ENCODE measurements at places on chromosomes 11 and 22. TPM values are rescaled to one million over a fixed set of nuclear protein-coding genes. Genes with fewer than 3 reads are reported as not detected.

DNA sequence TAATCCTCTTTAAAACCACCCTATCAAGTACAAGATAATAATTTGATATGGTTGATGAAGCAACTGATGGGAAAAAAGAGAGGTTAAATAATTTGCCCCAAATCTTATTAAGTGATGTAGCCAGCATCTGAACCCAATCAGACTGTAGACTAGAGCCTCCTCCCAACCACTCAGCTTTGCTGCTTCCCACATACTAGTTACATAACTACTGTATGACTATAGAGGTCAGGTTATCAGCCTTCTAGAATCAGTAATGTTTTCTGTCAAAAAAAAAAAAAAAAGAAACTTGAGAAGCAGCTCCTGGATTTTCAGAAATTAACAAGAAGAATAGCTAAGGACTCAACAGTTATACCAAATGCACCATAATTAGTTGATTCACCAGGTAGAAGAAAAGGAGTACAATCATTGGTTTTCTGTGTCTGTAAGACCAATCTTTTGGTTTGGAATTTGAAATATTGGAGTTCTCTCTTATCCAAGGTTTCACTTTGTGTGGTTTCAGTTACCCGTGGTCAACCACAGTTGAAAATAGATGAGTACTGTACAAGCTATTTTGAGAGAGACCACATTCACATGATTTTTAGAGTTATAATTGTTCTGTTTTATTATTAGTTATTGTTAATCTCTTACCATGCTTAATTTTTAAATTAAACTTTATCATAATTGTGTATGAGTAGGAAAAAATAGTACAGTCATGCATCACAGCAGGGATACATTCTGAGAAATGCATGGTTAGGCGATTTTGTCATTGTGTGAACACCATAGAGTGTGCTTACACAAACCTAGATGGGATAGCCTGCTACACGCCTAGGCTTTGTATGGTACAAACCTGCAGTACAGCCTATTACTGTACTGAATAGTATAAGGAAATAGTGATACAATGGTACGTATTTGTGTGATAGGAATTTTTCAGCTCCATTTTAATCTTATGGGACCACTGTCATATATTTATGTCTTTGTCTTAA is 72.2 kb downstream of the PDHX start:
- no peak for DNase-seq

DNA sequence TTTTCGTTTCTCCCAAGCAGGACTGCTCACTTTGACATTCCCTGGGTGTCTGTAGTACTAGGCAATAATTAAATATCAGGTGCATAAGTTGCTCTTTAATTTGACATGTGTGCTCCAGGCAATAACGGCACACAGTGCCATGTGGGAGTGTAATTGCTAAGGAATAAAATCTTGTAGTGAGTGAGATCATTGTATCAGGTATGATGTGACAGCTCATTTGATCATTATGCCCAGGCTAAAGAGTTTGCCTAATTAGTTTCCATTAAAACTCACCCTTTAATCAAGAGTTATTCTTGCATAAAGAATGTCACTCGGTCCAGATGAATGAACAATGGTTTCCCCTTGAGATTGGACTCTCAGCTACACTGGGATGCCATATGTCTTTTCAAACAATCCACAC is 220.0 kb downstream of the INSC start:
- no peak for DNase-seq

DNA sequence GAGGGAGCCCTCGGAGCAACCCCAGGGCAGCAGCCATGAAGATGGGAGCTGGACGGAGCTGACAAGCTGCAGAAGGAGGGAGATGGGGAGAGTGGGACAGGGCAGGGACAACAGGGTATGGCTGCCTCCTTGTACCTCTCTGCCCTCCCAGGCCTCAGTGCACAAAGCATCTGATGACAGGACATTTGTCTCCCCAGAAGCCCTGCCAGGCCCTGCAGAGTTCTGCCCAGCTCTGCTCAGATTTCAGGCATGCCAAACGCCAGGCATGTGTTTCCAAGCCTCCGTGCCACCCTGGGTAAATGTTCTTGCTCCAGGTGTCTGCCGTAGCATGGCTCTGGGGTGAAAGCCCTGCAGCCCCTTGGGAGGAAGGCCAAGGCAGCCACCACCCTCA is 1.1 kb upstream of the IFITM10 start:
- no peak for DNase-seq

GRCh38 chr11:128022007-128022368 is 565.4 kb downstream of the ETS1 start:
- no peak for DNase-seq

DNA sequence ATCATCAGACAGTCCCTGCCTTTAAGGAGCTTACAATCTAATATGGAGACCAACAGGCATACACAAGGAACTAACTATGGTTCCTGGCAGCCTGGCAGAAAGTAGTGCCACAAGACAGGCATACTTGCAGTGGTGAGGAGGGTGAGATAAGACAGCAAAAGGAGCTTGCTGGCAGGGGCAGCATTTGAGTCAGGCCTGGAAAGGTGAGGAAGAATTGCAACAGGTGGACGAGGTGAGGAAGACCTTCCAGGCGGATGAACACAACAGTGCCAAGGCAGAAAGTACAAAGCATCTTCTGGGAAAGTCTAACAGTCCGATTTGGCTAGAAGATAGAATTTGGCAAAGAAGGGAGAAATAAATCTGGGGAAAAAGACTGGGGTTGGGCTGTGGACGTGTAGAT is 4.3 kb downstream of the DNAL4 start:
- DNase-seq, result no peak

DNA sequence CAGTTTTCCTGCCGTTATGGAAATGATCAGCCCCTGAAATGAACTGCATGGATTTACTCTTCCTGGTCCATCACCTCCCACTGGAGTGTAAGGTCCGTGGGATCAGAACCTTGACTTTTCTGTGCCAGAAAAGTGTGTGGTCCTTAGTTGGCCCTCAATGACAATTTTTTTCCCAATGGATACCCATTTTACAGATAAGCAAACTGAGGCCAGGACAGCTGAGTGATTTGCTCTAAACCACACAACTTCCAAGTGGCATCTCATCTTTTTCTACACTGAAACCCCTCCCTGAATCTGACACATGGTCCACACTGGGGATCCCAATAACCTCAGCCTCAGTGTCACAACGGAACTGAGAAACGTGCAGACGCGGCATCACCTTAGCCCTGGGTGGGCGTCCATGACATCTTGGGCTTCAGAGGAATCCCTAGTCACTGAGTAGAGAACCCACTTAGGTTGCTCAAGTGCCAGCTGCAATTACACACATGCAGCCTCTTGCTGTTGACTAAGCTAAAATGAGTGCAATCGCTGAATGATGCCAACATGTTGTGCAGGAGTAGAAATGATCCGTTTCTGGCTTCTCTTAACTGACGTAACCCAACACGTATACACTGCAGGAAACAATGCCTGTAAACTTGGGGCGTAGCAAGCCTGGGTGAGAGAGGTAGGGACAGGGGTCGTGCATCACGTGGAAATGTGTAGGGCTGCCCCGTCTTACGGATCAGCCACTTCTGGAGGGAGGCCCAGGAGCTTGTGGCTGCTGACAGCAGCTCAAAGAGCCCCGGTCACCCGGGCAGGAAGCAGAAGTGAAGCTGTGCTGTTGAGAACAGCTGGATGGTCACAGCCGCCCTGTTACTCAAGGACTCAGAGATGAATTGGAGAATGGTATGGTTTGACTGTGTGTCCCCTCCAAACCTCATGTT is 136.3 kb downstream of the SHANK2 start:
- DNase-seq, result no peak

DNA sequence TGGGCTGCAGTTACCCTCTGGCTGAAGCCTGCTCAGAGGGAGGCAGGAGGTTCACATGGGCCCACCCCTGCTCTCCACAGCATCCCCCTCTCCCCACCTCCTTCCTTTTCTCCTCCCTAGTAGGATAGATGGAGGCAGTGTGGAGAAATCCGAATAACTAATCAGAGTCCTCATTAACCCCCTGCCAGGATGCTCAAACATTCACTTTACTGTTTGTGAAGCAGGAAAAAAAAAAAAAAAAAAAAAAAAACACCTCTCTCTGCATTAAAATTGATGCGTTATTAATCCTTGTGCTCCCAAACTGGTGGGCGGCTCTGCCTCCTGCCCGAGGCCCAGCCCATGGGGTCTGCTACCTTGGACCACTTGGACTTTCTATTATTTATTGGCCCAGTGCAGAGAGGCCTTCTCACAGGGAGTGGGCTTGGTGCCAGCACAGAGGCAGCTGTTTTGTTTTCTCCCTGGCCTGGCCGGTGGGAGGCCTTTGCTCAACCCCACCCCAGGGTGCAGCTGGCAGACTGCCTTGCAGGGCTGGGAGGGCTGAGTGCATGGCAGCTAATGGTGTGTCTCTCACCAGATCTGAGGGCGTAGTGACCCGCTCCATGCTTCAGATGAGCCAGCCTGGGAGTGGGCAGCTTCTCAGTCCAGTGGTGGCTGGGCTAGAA is 150.7 kb downstream of the PKNOX2 start:
- DNase-seq, result no peak

DNA sequence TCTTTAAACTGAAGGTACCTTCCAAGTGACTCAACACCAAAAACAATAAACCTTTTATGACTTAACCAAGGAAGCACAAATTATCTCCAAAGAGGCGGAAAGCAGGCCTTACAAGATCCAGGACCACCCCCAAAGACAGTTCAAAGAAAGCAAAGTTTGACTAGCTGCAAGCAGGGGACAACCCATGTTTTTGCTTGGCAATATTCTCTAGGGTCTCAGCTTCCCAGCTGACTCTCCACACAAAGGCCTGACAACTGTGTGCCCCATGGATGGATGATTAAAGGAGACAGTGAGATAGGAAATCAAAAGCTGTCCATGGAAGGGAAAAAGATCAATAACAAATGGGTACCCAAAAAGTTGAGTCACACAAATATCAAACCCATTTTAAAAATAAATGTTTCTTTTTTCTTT is 232.2 kb downstream of the DDX10 start:
- DNase-seq, result no peak

Gene IGF2
- total RNA-seq, result 8.4 TPM

Gene CASP1
- 25.1 TPM for total RNA-seq

Gene C22orf15
- total RNA-seq, result 0.29 TPM

Gene TRIM64C
- not detected for total RNA-seq

Gene ANKRD42
- 25.1 TPM for total RNA-seq

Gene DUSP8
- total RNA-seq, result 5.2 TPM

Gene ARCN1
- 116 TPM for total RNA-seq

Gene C11orf52
- total RNA-seq, result 10.5 TPM

Gene TSSK2
- total RNA-seq, result not detected

Gene OR2AG2
- total RNA-seq, result not detected

Gene KCNK4
- total RNA-seq, result 0.26 TPM

Gene NARS2
- total RNA-seq, result 14.6 TPM

Gene SCARF2
- total RNA-seq, result 24.1 TPM

Gene EIF3M
- total RNA-seq, result 156 TPM
